ENCODE measurements at places on chromosomes 2 and 18. TPM values are rescaled to one million over a fixed set of nuclear protein-coding genes. Genes with fewer than 3 reads are reported as not detected.

The RUFY4 gene
- total RNA-seq = not detected

The HES6 gene
- 59.0 TPM for total RNA-seq

The ATP8B1 gene
- 4.0 TPM for total RNA-seq

The CRACDL gene
- 0.15 TPM for total RNA-seq

The ITPRIPL1 gene
- 11.7 TPM for total RNA-seq

The TXNDC2 gene
- not detected for total RNA-seq

The SCYGR4 gene
- not detected for total RNA-seq

The ASAP2 gene
- 7.3 TPM for total RNA-seq

The ZBTB7C gene
- total RNA-seq = 0.04 TPM

GRCh38 chr2:33104052-33104623 is 157.4 kb downstream of the LTBP1 start:
- DNase-seq = no peak

DNA sequence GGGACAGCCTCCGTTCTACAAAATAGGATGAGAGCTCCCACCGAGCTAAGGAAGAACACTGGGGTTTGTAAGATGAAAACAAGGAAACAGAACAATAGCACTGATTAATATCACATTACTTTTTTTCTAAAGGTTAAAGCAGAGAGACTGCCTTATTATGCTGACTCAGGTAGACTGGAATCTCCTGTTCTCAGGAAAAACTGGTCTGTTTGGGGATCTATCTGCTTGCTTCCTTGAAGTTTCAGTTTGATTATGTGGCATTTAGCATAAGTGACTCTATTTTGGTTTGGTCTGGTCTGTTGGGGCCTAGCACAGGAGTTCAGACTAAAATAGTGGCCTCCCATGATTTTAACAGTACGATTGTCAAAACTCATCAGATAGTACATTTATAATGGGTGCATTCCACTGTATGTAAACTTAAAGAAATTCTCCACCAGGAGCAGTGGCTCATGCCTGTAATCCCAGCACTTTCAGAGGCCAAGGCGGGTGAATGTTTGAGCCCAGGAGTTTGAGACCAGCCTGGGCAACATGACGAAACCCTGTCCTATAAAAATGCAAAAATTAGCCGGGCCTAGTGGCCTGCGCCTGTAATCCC is 64.1 kb upstream of the NDUFV2 start:
- DNase-seq = no peak

GRCh38 chr2:119859528-119859927 is 99.8 kb downstream of the PTPN4 start:
- no peak for DNase-seq

DNA sequence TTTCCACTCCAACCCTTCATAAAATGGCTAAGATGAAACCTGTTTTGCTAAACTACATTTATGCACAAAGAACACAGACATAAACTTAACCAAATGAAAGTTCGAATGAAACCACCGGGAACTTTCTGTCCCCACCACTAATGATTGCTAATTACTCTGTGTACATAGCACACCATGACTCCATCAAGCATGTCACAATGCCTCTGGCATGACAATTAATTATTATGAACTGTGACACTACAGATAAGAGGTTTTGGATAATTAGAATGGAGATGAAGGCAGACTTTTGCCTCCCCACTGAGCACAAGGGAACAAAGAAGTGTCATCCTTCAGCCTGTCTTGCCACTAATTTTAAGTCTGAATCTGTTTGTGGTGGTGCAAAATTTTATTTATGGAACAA is 1.5 kb downstream of the DAPL1 start:
- DNase-seq = no peak

DNA sequence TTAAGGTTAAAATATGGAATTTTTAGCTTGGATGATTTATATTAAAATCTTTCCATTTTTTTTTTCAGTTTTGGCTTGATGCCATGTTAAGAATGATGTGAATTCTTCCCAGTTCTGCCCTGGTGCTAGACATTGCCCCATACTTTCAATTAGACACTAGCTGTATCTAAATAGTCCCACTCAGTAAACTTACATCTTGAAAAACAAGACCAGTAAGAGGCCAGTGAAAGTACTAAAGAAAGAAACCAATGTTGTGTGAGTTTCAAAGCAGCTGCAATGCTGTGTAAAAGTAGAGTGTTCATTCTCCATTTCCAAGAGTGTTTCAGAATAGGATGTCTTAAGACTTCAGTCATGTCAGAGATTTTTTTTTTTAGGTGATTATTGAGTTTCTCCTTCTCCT is 40.0 kb upstream of the CYBRD1 start:
- DNase-seq = no peak

DNA sequence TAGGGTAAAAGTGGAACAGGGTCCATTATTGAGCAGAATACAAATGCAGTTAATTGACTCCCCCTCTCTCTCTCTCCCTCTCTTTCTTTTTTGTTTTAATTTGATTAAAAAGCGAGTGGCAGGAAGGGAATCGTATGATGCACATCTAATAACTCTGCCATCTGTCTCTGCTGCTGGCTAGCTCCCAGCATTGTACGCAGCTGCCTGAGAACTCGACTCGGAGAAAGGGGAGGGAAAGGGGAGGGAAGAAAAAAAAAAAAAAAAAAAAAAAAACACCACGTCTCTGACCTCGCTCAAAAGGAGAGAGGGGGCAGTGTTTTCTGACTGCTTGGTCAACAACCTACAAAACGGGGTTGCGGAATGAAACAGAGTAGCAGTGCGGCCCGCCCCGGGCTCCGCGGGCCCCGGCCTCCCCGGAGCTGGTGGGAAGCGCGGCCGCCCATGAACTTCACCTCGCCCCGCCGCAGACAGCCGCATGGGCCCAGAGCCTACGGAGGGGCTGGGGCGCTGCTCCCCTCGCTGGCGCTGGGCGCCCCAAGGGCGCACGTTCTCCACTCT is 265.7 kb downstream of the TCF4 start:
- DNase-seq = no peak

GRCh38 chr18:27206411-27206810 is 21.3 kb upstream of the CHST9 start:
- DNase-seq = no peak

DNA sequence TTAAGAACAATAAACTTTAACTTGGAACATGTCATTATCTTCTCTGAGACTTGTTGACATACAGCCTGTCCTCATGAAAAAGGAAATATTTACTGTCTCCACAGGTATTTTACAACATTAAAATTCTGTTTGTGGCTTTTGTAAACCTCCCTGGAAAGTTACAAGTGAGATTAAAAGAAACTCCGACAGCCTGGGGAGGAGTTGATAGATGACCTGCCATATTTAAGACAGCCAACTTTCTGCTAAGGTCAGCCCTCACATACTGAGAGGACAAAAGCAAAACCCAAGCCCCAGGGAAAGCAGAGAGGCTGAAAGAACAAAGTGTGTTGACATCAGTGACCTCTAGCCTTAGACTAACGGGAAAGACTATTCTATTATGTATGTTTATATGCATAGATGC is 350.2 kb downstream of the RIT2 start:
- no peak for DNase-seq

DNA sequence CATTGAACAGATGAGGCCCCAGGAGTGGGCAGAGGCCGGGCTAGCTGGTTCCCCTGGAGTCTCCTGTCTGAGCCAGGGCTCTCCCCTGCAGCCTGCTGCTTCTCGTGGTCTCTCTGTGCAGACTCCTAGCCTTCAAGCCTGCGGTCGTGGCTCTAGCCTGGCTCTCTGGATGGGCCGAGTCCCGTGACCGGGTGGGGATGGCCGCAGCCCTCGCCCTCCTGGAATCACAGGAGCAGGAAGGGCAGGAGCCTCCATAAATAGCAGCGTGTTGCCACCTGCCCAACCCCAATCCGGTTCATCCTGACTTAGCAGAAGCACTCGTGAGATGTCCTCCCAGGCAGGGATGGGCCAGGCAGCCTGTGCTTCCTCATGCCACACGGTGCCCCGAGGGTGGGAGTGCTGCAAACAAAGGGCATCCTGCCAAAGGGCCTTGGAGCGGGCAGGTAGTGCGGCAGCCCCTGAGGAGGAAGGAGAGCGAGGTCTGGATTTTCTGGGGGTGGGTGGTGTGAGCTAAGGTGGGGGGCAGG is 43.9 kb downstream of the FOSL2 start:
- DNase-seq = no peak

DNA sequence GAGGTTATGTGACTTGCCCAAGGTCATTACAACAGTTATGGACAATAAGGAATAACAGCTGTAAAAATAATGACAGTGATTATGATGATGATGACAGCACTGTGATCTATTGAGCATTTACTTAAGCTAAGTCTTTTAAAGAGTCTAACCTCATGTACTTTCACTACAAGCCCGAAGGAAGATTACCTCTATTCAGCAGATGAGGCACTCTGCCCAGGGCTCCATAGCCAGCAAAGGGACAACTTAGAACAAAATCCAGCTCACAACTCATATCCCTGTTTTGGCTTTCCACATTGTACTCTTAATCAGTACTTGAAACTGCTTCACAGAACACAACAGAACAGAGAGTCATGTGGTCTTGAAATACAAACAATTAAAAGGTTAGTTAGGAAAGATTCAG is 290.2 kb downstream of the ZNF385B start:
- no peak for DNase-seq

- DNase-seq = no peak
Observed at GRCh38 chr18:58052960-58053359, 8.9 kb downstream of the NEDD4L start.

GRCh38 chr2:161938335-161938734 is 135.7 kb downstream of the DPP4 start:
- no peak for DNase-seq

- no peak for DNase-seq
Observed at GRCh38 chr2:122507261-122507660, 751.8 kb downstream of the TSN start.

- no peak for DNase-seq
Observed at GRCh38 chr2:199055336-199055735, 402.4 kb downstream of the SATB2 start.

DNA sequence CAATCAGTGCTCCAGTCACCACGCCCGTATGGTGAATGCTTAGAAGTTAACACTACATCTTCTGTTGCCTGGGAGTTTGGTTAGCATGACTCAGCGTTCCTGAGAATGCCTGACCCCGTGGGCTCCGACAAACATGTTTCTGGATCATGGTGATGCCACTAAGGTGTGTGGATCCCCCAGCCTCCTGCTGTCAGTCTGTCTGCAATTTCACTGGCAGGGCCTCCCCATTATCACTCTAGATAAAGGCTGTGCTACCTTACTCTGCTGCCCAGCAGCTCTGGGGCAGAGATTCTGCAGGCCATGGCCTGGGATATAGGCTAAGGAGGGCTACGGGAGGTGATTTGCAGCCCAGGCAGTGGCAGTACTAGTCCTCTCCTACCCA is 66.0 kb downstream of the STPG4 start:
- peak; percentile 73 for DNase-seq

DNA sequence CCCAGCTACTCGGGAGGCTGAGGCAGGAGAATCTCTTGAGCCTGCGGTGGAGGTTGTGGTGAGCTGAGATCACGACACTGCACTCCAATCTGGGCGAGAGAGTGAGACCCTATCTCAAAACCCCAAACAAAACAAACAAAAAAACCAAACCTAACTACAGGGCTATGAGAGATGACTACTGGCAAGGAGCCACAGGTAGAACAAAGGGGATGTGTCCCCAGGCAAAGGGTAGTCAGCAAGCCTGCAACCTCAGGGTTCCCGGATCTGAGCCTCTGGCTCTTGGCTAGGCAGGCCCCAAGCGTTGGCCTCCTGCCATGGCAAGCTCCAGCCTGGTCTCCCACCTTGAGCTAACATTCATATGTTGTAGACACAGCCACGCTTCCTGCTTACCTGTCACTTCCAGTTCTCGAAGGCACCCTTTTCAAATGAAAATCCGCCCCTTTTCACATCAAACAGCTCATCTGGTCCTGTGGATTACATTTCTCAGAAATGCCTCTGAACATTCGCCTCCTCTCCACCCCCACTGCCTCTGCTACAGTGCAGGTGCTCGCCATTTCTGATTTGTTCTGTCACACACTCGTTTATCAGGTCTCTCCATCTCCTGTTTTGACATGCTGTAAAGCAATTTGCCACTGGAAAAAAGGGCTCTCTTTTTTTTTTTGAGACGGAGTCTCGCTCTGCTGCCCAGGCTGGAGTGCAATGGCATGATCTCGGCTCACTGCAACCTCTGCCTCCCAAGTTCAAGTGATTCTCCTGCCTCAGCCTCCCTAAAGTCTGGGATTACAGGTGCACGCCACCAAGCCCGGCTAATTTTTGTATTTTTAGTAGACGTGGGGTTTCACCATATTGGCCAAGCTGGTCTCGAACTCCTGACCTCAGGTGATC is 13.1 kb upstream of the ACTR3 start:
- DNase-seq = peak; percentile 98

DNA sequence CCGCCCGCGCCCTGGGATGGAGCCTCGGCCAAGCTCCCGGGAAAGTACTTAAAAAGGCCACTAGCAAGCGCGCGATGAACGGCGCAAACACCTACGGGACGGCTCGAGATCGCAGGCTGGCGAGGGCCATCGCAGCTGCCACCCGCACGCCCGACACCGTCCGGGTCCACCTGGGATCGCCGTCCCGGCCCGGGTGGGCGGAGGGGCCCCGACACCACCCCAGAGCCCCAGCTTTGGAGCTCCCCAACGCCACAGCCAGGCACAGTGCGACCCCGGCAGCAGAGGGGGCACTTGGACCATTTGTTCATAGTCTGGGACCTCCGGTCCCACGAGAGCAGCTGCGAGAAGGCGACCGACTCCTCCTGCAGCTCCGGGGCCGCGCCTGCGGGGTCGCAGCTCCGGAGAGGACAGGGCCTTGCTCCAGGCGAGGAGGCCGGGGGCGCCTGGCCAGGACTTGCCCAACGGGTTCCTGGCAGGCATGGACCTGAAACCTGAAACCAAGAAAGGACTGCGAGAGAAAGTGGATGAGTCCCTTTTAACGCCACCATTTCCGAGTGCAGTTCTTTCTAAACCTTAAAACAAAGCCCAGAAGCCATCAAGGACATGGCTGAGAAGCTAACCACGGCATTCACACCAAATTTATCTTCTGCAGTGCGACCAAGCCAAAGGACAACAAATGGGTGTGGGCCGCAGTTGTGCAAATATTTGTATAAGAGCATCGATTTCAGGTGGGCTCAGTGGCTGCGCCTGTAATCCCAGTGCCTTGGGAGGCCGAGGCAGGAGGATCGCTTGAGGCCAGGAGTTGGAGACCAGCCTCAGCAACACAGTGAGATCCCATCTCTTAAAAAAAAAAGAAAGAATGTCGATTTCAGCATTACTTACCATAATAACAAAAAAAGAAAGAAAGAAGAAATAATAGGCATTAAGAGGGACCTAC is 54.0 kb upstream of the IMP4 start:
- DNase-seq = no peak

DNA sequence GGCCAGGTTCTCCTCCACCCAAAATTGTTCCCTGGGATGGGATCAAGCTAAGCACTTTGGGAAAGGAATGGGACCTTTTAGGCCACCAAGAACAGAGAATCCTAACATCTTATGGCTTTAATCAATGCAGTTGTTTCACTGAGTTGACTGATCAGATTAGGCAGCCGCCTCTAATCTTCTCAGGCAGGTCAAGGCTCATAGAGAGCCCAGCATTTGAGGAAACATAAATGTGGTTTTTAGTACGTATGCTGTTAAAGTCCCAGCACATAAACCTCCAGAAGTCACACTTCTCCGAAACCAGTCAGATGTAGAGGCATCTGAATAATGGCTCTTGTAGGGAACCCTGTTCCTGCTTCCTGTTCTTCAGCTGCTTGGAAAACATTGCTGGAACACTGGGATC is 99.5 kb upstream of the RMDN2 start:
- DNase-seq = no peak
